ENCODE measurements at places on chromosomes 5 and 9. TPM values are rescaled to one million over a fixed set of nuclear protein-coding genes. Genes with fewer than 3 reads are reported as not detected.

The PCDHGA8 gene
- 0.14 TPM for total RNA-seq

The LURAP1L gene
- total RNA-seq, result 18.6 TPM

The SLC25A2 gene
- 0.42 TPM for total RNA-seq

The LPAR1 gene
- 0.98 TPM for total RNA-seq

The IL7R gene
- 5.4 TPM for total RNA-seq

The RIC1 gene
- 14.0 TPM for total RNA-seq

The DMRTA1 gene
- 11.6 TPM for total RNA-seq

The PELO gene
- 21.9 TPM for total RNA-seq

The PCDHGA12 gene
- 0.37 TPM for total RNA-seq

The HK3 gene
- 16.7 TPM for total RNA-seq

The WWC1 gene
- total RNA-seq, result 25.1 TPM

The GRM6 gene
- total RNA-seq, result not detected

The PCAT7 gene
- total RNA-seq, result 0.19 TPM

The CAMK4 gene
- 1.4 TPM for total RNA-seq

The SPATA31E1 gene
- not detected for total RNA-seq

The LHX6 gene
- 0.33 TPM for total RNA-seq

DNA sequence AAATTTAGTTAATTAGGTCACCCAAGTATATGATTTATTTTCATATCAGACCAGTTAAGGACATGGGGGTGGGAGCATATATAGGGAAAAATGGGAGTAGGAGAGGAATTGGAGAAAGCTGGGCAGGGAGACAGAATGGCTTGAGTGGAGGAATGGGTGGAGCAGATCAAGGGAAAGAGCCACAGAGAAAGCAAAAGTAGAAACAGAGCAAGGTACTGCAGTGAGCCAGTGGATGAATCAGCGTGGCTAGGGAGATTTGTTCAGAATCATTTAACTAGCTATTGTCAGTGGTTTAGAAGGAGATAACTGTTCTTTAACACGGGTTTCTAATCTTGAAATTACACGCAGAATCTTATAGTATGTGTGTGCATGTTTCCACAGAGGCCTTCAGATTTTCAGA is 37.4 kb downstream of the SNX24 start:
- DNase-seq, result no peak

DNA sequence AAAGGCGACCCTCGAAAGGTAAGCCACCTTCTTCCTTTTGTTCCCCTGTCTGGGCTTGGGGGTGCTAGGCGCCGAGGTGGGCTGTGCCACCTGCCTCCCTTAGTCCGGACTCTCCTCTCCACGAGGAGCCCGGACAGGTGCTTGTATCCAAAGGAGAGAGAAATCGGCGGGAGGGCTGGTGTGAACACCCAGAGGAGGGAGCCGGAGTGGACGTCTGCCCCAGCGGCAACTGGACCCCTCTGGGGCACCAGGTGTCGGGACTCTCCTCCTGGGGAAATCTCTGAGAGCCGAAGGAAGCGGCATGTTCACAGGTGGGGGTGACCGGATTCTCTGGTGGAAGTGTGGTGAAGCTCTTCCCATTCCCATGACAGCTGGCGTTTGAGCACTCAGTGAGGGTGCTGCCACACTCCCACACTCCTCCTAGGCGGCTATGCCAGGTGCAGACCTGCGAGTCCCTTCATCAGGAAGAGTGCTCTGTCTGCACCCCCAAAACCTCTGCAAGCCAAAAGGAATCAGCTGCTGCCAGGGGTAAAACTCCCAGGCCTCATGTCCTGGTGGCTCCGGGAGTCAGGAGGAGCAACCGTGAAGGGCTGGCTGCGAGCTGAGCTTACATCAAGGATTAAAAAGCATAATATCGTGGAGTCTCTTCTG is 921 bp downstream of the KCNIP1 start:
- DNase-seq, result no peak

- DNase-seq, result no peak
Observed at GRCh38 chr9:27441741-27442070, 82.4 kb upstream of the IFNK start.

GRCh38 chr9:82457298-82457697 is 468.7 kb downstream of the SPATA31D1 start:
- no peak for DNase-seq

GRCh38 chr5:160083501-160083900 is 35.7 kb downstream of the PWWP2A start:
- no peak for DNase-seq

- DNase-seq, result no peak
Observed at GRCh38 chr9:1400983-1401382, 350.8 kb downstream of the DMRT2 start.

- no peak for DNase-seq
Observed at GRCh38 chr5:23631302-23632045, 124.1 kb downstream of the PRDM9 start.

- no peak for DNase-seq
Observed at GRCh38 chr9:95434116-95435073, 82.4 kb downstream of the PTCH1 start.

- no peak for DNase-seq
Observed at GRCh38 chr9:92496396-92497176, 14.3 kb upstream of the ASPN start.

- DNase-seq, result no peak
Observed at GRCh38 chr5:146199176-146199815, 4.1 kb upstream of the RBM27 start.

DNA sequence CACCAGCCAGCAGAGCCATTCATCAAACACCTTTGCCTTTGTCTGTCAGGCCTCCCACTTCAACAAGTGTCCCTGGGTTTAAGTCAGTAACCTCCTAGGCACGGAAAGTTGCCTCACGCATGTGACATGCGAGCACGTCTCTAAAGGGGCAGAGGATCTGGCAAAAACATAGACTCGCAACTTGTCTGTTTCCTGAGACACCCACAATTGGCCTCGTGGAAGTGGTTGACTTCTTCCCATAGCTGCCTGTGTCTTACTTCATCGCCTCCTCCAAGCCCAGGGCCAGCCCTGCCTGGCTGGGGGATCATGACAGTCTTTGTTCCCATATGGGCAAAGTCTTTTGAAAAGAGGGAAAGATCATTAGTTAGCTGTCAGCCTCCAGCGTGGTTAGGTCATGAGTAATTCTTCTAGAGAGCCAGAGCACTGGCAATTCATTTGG is 35.5 kb upstream of the GLRX start:
- no peak for DNase-seq

DNA sequence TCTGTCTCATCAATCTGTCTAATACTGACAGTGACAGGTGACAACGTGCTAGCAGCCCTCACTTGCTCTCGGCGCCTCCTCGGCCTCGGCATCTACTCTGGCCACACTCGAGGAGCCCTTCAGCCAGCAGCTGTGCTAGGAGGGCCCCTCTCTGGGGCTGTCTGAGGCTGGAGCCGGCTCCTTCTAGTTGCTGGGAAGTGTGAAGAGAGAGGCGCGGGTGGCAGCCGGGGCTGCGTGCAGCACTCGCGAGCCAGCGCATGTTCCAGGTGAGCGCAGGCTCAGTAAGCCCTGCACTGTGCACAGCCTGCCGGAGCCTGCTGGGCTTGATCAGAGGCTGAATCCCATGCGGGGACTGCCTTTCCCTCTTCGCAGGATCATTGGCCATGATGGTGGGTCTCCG is 330.7 kb downstream of the CDH10 start:
- no peak for DNase-seq

- DNase-seq, result no peak
Observed at GRCh38 chr9:9846557-9846956, 766.2 kb downstream of the PTPRD start.

GRCh38 chr5:1415059-1415425 is 30.2 kb downstream of the SLC6A3 start:
- DNase-seq, result no peak

GRCh38 chr9:38662763-38663593 is 42.6 kb upstream of the ANKRD18A start:
- no peak for DNase-seq

GRCh38 chr5:5146530-5147160 is 6.5 kb downstream of the ADAMTS16 start:
- DNase-seq, result no peak

DNA sequence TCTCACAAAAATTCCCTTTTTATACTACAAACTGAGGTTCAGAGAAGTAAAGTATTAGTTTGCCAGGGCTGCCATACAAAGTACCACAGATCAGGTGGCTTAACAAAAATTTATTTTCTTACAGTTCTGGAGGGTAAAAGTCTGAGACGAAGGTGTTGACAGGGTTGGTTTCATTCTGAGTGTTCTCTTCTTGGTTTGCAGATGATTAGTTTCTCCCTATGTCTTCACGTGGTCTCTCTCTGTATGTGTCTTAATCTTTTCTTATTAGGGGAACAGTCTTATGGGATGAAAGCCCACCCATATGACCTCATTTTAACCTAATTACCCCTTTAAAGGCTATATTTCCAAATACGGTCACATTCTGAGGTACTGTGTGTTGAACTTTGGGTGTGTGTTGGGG is 274.2 kb downstream of the BRINP1 start:
- DNase-seq, result no peak

DNA sequence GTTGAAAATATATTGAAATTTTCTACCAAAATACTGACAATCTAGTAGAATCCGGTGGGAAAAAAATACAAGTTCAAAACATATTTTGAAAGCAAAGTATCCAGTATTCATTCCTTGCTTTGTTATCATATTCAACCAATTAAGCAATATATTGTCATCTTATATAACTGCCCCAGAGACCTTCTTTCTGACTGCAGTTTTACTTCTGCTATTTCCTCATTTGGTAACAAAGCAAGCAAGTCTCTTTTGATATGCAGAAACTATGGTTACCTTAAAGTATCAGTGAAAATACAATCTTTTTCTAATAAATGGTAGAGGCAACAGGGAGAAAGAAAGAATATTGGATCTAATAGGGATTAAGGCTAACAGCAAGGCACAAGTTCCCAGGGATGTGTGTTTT is 663.7 kb upstream of the MEF2C start:
- no peak for DNase-seq

GRCh38 chr5:160767062-160767461 is 84.9 kb downstream of the ATP10B start:
- DNase-seq, result no peak

DNA sequence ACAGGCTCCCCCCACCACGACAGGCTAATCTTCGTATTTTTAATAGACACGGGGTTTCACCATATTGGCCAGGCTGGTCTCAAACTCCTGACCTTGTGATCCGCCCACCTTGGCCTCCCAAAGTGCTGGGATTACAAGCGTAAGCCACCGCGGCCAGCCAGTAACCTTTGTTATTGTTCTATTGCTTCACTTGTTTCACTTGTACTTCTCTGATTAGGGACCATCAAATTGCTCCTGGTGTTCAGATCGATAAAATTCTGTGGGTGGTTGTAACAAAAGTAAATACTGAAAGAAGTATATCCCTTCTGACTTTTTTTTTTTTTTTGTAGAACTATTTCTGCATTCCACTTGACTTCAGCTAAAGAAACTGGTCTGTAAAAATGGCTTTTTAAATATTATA is 445.5 kb upstream of the CDH10 start:
- DNase-seq, result no peak

DNA sequence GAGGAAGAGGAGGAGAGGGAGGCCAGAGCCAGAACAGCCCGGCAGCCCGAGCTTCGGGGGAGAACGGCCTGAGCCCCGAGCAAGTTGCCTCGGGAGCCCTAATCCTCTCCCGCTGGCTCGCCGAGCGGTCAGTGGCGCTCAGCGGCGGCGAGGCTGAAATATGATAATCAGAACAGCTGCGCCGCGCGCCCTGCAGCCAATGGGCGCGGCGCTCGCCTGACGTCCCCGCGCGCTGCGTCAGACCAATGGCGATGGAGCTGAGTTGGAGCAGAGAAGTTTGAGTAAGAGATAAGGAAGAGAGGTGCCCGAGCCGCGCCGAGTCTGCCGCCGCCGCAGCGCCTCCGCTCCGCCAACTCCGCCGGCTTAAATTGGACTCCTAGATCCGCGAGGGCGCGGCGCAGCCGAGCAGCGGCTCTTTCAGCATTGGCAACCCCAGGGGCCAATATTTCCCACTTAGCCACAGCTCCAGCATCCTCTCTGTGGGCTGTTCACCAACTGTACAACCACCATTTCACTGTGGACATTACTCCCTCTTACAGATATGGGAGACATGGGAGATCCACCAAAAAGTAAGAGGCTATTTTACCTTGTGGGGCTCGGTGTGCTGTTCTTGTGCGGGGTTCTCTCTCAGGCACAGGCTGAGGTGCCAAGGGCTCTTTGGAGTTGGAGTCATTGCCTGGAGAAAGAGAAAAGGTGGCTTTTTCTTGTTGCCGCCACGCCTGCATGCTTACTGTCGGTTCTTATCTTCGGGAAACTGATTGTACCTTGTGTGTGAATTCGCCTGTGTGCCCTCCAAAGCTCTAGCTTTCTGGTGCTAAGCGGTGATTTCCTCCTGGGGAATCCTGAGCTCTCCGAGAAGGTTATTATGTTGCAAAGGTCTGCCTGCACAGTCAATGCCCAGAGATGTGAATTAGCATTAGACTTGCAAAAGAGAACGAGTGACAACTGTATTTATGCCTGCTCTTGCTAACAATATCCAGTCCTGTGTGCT is at the start of gene ISL1:
Gene ISL1, plus strand, starts transcription at position 318 of the 991 bp plus-strand sequence. Its CDS starts 224 bp downstream, at position 542.
- no peak for DNase-seq

DNA sequence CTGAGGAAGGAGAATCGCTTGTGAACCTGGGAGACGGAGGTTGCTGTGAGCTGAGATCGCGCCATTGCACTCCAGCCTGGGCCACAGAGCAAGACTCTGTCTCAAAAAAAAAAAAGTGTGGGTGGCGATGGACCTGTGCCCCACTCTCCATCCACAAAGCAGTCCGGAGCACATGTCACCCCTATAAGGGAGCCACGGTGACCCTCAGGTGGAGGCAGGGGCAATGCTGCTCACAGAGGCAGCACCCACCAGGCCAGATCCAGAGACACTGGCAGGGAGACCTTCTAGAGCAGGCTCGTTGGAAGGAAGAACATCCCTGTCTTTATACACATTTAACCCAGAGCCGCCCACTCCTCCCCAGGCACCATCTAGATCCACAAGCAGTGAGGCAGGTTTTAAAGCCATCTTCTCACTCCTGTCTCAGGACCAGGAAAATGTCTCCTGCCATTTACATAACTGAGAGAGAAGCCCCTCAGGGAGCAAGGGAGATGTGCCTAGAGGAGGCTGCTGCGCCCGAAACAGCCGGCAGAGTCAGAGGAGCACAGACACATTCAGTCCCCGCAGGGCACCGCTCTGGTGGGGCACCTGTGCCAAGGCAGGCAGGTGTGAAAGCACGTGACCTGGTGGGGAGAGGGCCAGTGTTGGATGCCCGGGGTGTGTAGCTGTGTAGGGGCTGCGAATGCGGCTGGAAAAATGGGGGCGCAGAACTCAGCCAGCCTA is 31.6 kb upstream of the ADAMTS2 start:
- DNase-seq, result no peak

GRCh38 chr5:172645271-172646055 is 4.4 kb downstream of the NEURL1B start:
- no peak for DNase-seq

- DNase-seq, result peak; percentile 22
Observed at GRCh38 chr5:6598351-6598900, 34.4 kb downstream of the NSUN2 start.

GRCh38 chr5:151812757-151813309 is 41.1 kb downstream of the G3BP1 start:
- DNase-seq, result no peak

DNA sequence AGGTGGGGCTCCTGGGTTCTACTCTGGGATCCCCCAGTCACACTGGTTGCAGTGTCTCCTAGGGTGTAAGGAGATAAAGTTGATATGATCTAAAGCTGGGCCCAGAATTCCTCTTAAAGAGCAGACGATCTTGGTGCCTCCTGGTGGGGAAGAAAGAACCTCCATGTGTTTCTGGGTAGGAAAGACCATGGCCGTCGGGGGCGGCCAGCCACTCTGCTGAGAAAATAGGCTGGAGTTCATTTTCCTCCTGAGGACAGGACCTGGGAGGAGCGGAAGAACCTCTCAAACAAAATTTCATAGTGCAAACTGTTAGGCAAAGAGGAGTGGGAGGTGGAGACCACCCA is 163.8 kb upstream of the TBC1D2 start:
- DNase-seq, result no peak

GRCh38 chr5:3100921-3101551 is 349.6 kb upstream of the IRX2 start:
- no peak for DNase-seq
